Activated CD8-positive, alpha-beta memory T cell treated with anti-CD3 and anti-CD28 coated beads, Interleukin-2, amount 10 ng/mL, durations not matched to agents 7 days and 5 days (primary cell): ENCODE measurements at places on chromosomes 1 and 21.

- no peaks in the 10 kb centered on the region for H3K27me3 ChIP-seq
- H3K36me3 ChIP-seq: peaks cover 24% of the 10 kb centered on the region
- no peak overlapping the region for H3K4me3 ChIP-seq
- no peak overlapping the region for H3K27ac ChIP-seq
- peaks cover 6% of the 10 kb centered on the region for H3K4me1 ChIP-seq
These were observed 43.3 kb downstream of the GPR137B start for GRCh38 chr1:236185687-236186086.

DNA sequence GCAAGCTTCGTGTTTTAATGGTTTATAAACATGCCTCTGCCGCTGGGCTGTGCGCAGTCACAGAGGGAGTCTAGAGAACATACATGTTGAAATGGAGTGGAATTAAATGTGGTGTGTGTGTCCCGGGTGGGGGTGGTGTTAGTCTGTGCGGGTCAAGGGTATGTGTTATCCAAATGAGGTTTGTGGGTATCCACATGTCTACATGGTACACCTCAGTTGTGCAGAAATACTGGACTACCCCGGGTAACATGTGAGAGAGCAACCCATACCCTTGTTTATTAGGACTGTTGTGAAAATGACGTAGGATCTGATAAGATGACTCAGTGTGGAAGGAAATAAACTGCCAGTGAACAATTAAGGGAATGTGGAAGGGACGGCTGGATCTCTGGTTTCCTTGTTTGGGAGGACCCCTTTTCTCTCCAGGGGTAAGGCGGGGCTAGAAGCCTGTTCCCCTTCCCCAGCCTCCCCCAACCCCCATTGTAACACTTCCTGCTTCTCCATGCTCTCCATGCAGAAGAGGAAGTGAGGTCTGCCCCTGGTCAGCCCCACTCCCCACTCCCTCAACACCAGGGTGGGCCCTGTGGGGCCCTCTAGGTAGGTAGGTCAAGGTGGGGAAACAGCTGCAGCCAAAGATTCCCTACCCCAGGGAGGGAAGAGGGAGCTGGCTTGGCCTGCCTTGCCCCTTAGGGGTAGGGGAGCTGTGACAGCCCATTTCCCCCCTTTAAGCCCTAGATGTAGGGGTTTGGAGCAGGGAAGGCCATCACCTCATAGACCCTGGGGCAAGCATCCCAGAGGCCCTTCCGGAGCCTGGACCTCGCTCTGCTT, 690 bp downstream of the EPS8L3 start:
- peak overlapping the region; percentile 9 for H3K27ac ChIP-seq
- no peaks in the 10 kb centered on the region for H3K27me3 ChIP-seq
- no peak for DNase-seq
- no peaks in the 10 kb centered on the region for H3K4me1 ChIP-seq
- H3K36me3 ChIP-seq: no peaks in the 10 kb centered on the region
- no peak overlapping the region for H3K4me3 ChIP-seq

DNA sequence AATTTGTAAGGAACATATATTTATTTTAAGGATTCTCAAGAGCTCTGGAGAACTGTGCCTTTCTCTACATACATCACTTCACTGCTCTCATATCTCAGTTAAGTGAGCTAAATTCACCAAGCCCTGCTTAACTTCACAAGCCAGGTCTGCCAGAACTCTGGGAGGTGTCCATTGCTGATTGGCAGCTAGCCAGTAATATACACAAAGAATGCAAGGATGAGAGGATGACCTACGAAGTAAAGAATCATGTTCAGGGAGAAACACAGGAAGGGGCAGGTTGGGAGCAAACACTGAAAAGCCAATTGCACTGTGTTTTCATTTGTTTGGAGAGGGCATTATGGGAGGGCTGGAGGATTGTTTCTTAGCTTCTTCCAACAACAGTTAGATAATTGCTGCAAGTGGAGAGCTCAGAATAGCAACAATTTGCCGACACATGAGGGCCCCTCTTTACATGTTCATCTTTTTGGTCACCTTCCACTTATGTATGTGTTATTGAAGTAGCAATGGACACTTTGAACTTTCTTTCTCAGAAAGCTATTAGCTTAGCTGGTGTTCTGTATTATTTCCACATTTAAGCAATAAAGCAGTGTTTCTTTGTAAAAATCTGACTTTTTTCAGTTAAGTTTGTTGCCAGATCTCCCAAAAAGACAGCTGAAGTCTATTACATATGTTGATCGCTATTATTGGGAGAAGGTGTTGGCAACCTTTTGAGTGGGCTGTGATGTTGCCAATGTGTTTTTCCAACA, 254.8 kb downstream of the LTN1 start:
- no peak overlapping the region for H3K27ac ChIP-seq
- DNase-seq: no peak
- H3K4me1 ChIP-seq: peaks cover 14% of the 10 kb centered on the region

DNA sequence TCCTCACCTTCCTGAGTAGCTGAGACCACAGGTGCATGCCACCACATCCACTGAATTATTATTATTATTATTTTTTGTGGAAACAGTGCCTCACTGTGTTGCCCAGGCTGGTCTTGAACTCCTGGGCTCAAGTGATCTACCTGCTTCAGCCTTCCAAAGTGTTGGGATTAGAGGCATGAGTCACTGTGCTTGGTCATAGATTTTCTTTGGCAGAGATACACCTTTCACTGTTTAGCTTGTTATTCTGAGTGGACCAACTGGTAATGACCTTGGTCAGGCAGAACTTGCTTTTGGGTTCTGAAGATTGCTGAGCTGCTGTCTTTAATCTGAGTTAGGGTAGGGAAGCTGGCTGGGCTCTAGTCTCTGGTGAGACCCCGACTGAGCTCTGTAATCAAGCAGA, 66.8 kb downstream of the DNAH14 start:
- H3K27ac ChIP-seq: no peak overlapping the region
- no peaks in the 10 kb centered on the region for H3K36me3 ChIP-seq
- no peaks in the 10 kb centered on the region for H3K4me1 ChIP-seq
- no peaks in the 10 kb centered on the region for H3K27me3 ChIP-seq
- no peak for DNase-seq

DNA sequence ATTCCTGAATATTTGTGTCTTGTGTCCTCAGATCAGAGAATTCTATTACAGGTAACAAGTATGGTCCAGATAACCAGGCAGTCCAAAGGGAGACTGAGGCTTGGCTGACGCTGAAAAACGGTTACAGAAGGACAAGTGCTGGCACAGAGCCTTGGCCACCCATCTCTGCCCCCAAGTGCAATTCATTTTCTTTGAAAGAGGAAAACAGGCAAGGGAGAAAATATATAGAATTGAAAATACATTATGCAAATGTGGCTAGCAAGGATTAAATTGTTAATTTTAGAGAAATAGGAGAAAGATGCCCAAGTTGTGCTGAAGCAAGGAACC, 1.2 kb downstream of the SORT1 start:
- no peak overlapping the region for H3K27ac ChIP-seq
- peaks cover 19% of the 10 kb centered on the region for H3K4me1 ChIP-seq
- peaks cover 42% of the 10 kb centered on the region for H3K27me3 ChIP-seq
- peaks cover 7% of the 10 kb centered on the region for H3K36me3 ChIP-seq
- no peak for DNase-seq
- peak overlapping the region; percentile 68 for H3K4me3 ChIP-seq

- DNase-seq: peak; percentile 41
- peaks cover 13% of the 10 kb centered on the region for H3K36me3 ChIP-seq
- no peaks in the 10 kb centered on the region for H3K27me3 ChIP-seq
- peaks cover 48% of the 10 kb centered on the region for H3K4me1 ChIP-seq
- H3K4me3 ChIP-seq: peak overlapping the region; percentile 82
These were observed 1.8 kb downstream of the TRIM46 start for GRCh38 chr1:155175281-155175926.

DNA sequence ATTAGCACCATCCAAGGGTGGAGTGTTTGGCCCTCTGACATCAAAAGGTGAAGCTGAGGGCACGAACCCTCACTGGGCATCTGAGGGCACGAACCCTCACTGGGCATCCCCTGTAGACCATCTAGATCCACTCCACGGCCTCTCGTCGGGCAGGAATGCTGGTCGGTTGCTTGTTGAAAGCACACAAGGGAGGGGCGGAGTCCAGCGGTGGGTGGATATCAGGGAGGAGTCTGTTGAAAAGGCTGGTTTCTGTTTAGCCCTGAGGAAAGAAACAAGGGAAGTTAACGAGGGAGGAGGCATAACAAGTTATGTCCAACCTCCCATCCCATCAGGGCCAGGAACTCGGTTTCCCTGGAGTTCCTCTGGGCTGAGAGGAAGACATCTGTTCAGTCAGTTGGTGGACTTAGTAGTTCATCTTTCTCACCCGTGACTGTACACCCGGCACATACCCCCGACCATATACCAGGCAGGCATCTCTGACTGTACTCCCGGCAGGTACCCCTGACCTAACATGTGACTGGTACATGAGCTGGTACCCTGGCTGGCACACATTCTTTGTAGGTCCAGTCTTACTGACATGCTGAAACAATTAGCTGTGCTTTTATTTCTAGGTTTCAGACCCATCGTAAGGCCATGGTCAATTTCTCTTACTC, 32.1 kb upstream of the PDE9A start:
- no peak overlapping the region for H3K27ac ChIP-seq
- H3K4me3 ChIP-seq: no peak overlapping the region
- DNase-seq: no peak
- H3K36me3 ChIP-seq: no peaks in the 10 kb centered on the region
- H3K27me3 ChIP-seq: peaks cover 66% of the 10 kb centered on the region
- H3K4me1 ChIP-seq: no peaks in the 10 kb centered on the region

DNA sequence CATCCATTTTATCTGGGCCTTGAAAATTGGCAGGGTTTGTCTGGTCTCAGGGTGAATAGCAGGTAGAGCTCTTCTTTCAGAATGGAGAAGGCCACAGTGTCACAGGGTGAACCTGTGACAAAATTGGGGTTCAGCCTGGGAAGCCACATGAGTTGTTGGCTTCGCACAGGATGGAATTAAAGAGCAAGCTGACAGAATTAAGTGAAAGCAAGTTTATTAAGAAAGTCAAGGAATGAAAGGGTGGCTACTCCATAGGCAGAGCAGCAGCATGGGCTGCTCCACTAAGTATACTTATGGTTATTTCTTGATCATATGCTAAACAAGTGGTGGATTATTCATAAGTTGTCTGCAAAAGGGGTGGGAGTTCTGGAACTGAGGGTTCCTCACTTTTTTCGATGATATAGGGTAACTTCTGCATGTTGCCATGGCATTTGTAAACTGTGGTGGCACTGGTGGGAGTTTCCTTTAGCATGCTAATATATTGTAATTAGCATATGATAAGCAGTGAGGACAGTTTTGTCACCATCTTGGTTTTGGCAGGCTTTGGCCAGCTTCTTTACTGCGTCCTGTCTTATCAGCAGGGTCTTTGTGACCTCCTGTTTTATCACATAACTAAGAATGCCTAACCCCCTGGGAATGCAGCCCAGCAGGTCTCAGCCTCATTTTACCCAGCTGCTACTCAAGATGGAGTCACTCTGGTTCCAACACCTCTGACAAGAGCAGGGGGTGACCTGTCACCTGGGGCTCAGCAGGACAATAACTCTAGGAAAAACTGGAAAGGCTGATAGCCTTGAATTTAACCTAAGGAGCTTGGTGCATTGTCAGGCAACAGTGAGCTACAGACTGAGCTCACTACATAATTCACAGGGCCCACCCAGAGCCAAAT, 5.1 kb downstream of the IFNAR2 start:
- peaks cover 29% of the 10 kb centered on the region for H3K36me3 ChIP-seq
- H3K27me3 ChIP-seq: no peaks in the 10 kb centered on the region
- H3K4me1 ChIP-seq: peaks cover 65% of the 10 kb centered on the region
- no peak overlapping the region for H3K4me3 ChIP-seq
- H3K27ac ChIP-seq: no peak overlapping the region
- peak; percentile 33 for DNase-seq

DNA sequence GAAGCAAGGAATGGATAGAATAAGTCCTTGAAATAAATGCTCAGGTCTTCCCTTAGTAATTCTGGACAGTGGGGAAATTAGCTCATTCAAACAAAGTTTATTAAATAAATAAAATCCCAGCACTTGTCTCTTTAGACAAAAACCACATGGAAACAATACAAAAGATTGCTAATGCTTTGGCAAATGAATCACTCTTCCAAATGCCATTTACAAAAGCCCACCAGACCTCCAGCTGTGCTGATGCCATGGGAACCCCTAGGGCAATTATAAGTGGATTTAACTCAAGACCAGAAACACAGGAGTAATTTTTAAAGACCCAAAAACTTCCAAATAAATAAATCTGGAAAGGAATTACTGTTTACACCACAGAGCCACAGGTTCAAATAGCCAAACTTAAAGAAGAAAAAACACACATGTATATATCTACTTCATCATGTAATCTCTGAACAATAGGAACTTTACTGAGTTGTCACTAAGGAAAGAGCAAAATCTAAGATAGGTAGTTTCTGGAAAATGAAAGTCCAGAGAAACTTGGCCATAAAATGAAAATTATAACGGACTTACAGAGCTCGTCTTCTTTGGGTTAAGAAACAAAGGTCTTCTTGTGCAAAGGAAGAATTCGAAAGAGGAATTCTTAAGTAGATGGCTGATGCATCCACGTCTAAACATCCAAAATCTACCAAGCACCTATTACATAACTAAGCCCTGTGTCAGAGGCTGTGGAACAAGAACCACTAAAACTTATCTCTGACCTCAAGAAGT, 399.4 kb downstream of the SMYD3 start:
- H3K27ac ChIP-seq: no peak overlapping the region
- no peak for DNase-seq
- H3K4me3 ChIP-seq: no peak overlapping the region
- peaks cover 4% of the 10 kb centered on the region for H3K4me1 ChIP-seq

DNA sequence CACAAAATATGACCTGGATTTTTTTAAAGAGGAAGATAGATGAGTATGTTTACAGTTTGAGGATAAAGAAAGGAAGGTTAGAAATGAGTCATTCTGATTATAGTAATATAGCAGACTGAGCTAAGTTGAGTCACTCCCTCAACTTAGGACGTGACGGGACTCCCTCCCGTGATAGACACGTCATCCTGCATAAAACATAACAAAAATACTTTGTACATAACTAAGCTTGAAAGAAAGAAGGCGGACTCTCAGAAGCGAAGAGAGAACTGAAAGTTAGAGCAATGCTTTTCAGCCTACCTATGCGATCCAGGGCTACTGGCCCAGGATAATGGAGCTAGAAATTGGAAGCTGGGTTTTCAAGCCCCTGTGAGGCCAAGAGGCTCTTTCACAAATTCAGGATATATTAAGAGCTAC, 53.0 kb upstream of the DESI2 start:
- H3K4me1 ChIP-seq: peaks cover 14% of the 10 kb centered on the region
- peaks cover 9% of the 10 kb centered on the region for H3K27me3 ChIP-seq
- peak; percentile 77 for DNase-seq
- peak overlapping the region; percentile 89 for H3K27ac ChIP-seq
- H3K4me3 ChIP-seq: peak overlapping the region; percentile 67

DNA sequence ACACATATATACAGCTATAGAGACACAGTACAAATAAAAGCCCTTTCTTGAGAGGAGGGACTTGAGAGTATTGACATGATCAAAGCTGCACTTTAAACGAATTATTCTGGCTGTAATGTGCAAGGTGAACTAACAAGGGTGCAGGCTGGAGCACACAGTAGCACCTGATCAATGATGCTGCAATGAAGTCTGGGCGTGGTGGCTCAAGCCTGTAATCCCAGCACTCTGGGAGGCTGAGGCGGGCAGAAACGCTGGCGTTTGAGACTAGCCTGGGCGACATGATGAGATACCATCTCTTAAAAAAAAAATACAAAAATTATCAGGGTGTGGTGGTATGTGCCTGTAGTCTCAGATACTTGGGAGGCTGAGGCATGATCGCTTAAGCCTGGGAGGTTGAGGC, 14.1 kb upstream of the CTH start:
- no peak overlapping the region for H3K27ac ChIP-seq
- no peaks in the 10 kb centered on the region for H3K4me1 ChIP-seq
- H3K36me3 ChIP-seq: no peaks in the 10 kb centered on the region
- H3K27me3 ChIP-seq: peaks cover 17% of the 10 kb centered on the region

GRCh38 chr1:76083189-76083588, 8.6 kb downstream of the ST6GALNAC3 start:
- peaks cover 3% of the 10 kb centered on the region for H3K4me1 ChIP-seq
- no peak overlapping the region for H3K27ac ChIP-seq
- no peak overlapping the region for H3K4me3 ChIP-seq
- no peaks in the 10 kb centered on the region for H3K36me3 ChIP-seq
